Neural progenitor cell (in vitro differentiated cells): ENCODE measurements at places on chromosomes 5 and 9. TPM values are rescaled to one million over a fixed set of nuclear protein-coding genes. Genes with fewer than 3 reads are reported as not detected.
A peak's percentile ranks its signal among the peaks of the same experiment; 100 is the strongest.

TRPM6 gene
- 0.09 TPM in 1 of 2 replicates, not detected in the other for total RNA-seq

FAM78A gene
- 0.32 and 1.5 TPM in 2 replicates for total RNA-seq

REEP2 gene
- 17.4 and 56.3 TPM in 2 replicates for total RNA-seq

ANKH gene
- total RNA-seq = 0.19 TPM in 2 replicates

GNA14 gene
- total RNA-seq = 0.15 TPM in 1 of 2 replicates, not detected in the other

CRHBP gene
- total RNA-seq = 0.09 and 0.51 TPM in 2 replicates

PCDHGB7 gene
- 21.1 and 23.9 TPM in 2 replicates for total RNA-seq

TMEM161B gene
- total RNA-seq = 21.6 and 46.1 TPM in 2 replicates

PRR7 gene
- 4.5 and 31.7 TPM in 2 replicates for total RNA-seq

FREM1 gene
- 1.1 and 1.2 TPM in 2 replicates for total RNA-seq

BARHL1 gene
- total RNA-seq = 1.0 and 3.1 TPM in 2 replicates

DRD1 gene
- 0.09 TPM in 1 of 2 replicates, not detected in the other for total RNA-seq

GPR150 gene
- 0.12 TPM in 1 of 2 replicates, not detected in the other for total RNA-seq

SAXO1 gene
- 0.09 and 0.15 TPM in 2 replicates for total RNA-seq

SLC6A19 gene
- total RNA-seq = not detected in 2 replicates

GRCh38 chr5:93421987-93422401, 159.0 kb downstream of the NR2F1-AS1 start:
- peak; percentile 51 for DNase-seq

GRCh38 chr5:140718266-140718592, 18.0 kb downstream of the ZMAT2 start:
- no peak for DNase-seq

DNA sequence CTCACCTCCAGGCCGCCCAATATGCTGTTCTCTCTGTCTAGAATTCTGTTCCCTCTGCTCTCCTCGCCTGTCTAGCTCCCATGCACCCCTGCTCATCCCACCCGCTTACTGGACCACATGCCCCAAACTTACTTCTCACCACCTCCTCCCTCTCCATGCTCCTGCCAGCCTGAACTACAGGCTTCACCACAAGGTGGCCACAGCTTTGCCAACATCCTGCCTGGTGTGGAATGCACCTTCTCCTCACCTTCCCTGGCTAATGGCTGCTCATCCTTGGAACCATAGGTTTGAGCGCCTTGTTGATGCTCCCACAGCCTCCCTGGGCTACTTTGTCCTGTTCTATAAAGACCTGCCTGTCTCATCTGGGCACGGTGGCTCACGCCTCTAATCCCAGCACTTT, 9.6 kb downstream of the LAMC3 start:
- no peak for DNase-seq

- DNase-seq = no peak
These were observed 362.6 kb upstream of the SMC2 start for GRCh38 chr9:103731541-103731940.

- DNase-seq = peak; percentile 17
These were observed 14.7 kb downstream of the DIAPH1 start for GRCh38 chr5:141603923-141604717.

DNA sequence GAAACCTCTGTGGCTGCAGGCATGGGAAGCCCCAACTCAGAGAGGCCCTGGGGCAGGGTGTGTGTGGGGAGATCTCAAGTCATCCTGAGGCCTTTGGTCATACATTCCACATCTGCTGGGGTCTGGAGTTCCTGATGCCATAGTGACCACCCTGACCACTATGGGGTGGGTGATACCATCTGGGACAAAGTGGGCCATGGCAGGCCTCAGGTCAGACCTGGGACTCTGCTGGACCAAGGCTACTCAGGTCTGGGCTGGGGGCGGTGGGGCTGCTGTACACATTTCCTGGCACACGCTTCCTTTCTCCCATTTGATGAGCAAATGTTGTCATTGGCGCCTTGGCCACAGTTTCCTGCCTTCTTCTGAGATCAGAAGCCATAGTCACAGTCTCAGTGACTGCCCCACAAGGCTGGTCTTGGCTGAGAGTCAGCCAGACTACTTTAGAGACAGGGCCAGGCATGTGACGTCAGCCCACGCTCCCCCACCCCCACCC, 15.1 kb upstream of the ACSL6 start:
- DNase-seq = no peak

DNA sequence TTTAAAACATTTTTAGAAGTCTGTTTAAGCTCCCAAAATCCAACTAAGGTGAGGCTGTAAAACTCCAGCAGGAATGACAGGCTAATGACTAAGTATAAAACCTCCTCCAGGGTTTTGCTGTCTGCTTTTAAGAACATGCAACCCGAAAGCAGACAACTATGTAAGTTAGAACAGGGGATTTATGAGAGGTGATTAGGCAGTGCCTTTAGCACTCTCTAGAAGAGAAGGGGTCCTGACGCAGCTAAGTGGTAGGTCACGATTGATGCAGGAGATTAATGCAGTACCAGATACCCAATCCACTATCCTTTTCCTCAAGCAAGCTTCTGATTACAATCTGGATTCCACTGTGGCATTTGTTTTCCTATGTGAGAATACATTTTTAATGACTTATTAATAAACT, 25.9 kb downstream of the HOMER1 start:
- DNase-seq = no peak

- DNase-seq = no peak
These were observed 246.1 kb downstream of the TRIM32 start for GRCh38 chr9:116933251-116933650.

DNA sequence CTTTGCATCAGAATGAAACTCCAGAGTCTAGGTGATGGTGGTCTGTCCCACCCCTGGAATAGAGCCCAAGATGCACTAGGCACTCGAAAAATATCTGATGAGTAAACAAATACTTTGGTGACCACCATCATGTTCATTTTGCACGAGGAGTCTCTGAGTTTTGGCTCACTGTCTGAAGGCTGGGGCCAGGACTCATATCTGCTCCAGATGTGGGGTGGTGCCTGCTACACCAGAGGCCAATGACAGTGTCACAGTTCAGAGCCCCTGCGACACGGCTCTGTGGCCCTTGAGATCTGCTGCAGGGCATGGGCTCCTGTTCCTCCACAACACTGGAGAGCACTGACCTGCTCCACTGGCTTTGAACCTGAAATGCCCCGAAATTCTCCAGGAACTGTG, 164.6 kb downstream of the ROR2 start:
- no peak for DNase-seq

- peak; percentile 90 for DNase-seq
These were observed 41.2 kb upstream of the VCAN start for GRCh38 chr5:83430130-83431010.

GRCh38 chr5:10468256-10468655, 26.6 kb downstream of the ROPN1L start:
- DNase-seq = no peak

DNA sequence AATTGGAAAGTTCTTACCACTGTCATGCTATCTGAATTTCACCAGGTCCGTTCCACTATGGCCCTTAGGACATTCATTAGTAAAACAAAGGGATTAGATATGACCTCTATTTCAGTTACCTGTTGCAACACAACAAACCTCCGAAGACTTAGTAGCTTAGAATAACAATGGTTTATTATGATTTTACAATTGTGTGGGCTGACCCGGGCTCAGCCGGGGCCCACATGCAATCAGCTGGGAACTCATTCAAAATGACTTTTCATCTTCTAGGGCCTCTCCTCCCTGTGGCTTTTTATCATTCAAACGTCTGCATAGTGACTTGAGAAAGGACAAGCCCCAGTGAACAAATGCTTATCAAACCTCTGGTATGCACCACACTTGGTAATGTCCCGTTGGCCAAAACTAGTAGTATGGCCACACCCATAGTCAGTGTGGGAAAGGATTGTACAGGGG, 2.3 kb upstream of the FBXW11 start:
- DNase-seq = peak; percentile 22

- DNase-seq = no peak
These were observed 24.7 kb downstream of the TSC1 start for GRCh38 chr9:132919614-132920268.

GRCh38 chr9:29150606-29151005, 1577.3 kb upstream of the C9orf72 start:
- DNase-seq = no peak

GRCh38 chr5:126195410-126196100, 227.7 kb upstream of the GRAMD2B start:
- DNase-seq = no peak

DNA sequence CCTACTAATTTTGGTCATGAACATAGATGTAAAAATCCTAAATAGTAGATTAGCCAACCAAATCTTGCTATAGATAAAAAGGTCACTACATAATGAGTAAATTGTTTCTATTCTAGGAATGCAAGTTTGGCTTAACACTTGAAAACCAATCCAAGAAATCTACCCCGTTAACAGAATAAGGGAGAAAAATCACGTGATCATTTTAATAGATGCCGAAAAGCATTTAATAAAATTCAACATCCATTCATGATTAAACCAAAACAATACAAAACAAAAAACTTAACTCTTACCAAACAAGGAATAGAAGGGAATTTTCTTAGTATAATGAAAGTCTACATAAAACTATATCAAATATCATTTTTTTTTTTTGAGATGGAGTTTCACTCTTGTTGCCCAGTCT, 20.7 kb upstream of the SMU1 start:
- no peak for DNase-seq

DNA sequence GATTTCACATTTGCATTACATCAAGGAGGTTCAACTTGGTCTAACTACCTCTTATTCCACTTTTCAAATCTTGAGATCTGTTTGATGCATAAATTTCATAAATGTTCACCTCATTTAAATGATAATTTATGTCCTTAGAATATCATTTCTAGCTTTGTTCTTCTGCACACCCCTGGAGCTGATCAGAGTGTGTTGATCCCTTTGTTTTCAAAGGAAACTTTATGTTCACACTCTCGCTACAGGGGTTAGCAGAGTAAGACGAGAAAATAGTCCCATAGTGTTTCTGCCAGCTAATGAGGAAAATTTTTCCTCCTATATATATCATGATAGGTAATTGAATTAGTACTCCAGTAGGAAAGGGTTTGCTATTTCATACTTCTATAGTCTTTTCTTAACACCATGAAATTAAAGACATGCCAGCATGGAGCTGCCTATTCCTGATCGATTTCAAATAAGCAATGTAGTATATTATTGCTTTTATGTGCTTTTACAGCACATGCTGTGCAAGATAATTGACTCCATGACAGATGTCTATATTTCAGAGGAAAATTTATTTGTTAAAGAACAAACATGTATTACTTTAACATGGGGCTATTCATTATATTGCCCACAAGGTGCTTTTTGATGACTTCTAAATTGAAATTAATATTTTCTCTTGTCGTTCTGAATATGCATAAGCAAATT, 4.8 kb upstream of the PAM start:
- no peak for DNase-seq

DNA sequence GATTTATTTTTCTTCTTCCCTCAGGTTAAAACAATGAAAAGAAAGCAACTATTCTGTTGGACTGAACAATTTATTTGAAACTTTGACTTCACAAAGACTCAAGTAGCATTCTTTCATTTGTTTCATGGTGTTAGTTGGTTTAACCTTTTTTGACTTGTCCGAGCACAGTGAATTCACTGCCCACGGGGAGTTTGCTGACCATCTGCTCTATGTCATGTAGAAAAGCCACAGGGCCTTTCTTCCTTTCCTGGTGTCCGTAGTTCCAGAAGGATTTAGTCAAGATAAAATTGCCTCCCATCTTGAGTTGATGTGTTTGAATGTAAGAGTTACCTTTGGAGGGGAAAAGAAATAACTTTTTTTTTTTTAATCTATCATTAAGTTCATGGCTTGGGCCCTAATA, 55.1 kb upstream of the ZNF608 start:
- DNase-seq = peak; percentile 43

DNA sequence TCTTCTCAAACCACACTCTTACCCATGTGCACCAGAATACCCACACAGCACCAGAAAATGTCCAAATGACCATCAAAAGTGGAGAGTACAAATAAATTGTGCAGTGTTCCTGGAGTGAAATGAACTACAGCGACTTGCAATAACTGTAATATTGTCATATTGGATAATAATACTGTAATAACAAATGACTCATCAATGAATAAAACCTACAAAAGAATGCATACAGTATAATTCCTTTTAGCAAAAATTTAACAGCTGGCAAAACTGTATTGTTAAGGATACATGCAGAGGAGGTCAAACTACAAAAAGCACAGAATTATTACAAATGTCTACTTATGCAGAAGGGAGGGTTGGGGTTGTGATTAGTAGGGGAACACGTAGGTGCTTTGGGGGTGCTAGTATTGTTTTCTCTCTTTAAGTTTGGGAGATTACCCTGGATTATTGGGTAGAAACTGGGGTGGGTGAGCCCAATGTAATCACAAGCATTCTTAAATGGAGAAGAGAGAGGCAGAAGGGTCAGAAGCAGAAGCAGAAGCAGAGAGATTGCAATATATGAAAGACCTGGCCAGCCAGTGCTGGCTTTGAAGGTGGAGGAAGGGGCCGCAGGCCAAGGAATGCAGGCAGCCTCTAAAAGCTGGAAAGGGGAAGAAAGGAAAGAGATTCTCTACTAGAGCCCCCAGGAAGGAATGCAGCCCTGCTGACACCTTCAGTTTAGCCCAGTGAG, 21.8 kb downstream of the IRF1 start:
- no peak for DNase-seq

DNA sequence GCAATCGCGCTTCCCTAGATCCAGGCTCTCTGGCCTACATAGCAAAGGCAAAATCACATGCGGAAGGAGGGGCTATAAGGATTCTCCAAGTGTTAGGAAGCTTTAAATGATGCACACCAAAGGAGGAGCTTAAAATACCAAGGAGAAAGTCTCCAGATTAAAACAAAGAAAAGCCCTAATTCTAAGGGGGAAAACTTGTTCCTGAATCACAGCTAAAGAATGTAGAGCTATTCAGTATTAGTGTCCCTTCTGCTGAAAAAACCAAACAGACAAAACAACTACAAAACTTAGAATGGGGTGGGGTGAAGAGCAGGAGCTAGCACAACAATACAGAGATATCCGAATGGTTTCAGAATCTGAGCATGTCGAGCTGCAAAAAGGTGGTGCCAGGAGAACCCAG, 213.7 kb downstream of the DCP2 start:
- DNase-seq = peak; percentile 34

GRCh38 chr5:145347026-145347616, 488.0 kb downstream of the PRELID2 start:
- DNase-seq = peak; percentile 62

- DNase-seq = no peak
These were observed 23.7 kb downstream of the TRAF1 start for GRCh38 chr9:120902569-120903535.
